Activated CD8-positive, alpha-beta memory T cell treated with anti-CD3 and anti-CD28 coated beads, Interleukin-2, amount 10 ng/mL, durations not matched to agents 7 days and 5 days (primary cell): ENCODE measurements at places on chromosomes 5 and 9. TPM values are rescaled to one million over a fixed set of nuclear protein-coding genes. Genes with fewer than 3 reads are reported as not detected.
A peak's percentile ranks its signal among the peaks of the same experiment; 100 is the strongest.

DNA sequence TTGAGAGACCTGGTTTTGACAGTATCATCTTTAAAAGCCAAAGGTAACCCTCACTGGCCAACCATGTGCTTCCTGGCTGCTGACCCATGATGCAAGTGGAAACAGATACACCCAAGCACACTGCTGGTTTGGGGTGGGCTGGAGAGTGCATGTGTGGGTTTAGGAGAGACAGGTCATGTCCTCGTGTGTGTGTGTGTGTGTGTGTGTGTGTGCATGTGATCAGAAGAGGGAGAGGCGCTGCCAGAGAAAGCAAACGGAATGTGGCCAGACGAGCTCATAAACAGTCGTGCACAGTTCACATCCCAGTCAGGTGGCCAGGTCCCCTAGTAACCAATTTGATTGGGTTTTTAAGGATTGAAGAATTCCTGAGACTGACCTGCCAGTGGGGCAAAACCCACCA lies 112.8 kb upstream of the ICE1 start:
- DNase-seq = no peak

DNA sequence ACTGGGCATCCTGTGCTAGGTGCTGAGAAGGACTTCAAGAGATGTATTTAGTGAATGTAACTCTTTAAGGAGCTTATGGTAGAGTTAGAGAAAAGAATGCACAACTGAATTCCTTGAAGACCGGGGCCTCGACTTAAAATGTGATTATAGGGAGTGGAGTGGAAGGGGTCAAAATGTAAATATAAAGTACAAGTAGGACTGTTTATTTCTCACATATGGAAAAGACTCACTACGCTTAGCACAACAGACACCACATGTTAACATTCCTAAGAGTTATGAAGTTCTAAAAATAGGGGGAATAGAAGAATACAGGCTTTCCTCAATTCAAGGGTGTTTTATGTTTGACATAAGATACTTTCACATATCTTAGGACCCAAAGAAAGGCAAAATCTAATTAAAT lies 117.8 kb upstream of the OSMR start:
- no peak for DNase-seq

DNA sequence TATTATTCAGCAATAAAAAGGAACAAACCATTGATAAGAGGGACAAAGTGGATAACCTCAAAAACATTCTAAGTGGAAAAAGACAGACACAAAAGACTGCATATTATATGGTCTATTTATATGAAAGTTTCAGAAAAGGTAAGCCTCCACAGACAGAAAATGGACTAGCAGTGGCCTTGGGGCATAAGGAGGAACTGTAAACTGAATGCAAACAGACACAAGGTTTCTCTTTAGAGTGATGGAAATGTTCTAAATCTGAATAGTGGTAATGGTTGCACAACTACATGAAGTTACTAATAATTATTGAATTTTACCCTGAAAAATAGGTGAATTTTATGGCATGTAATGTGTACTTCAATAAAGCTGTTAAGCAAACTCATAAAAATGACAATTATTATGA lies 286.3 kb upstream of the PAPPA start:
- DNase-seq = no peak

- no peak for DNase-seq
These were observed 42.3 kb downstream of the LHFPL2 start for GRCh38 chr5:78606241-78606640.

DNA sequence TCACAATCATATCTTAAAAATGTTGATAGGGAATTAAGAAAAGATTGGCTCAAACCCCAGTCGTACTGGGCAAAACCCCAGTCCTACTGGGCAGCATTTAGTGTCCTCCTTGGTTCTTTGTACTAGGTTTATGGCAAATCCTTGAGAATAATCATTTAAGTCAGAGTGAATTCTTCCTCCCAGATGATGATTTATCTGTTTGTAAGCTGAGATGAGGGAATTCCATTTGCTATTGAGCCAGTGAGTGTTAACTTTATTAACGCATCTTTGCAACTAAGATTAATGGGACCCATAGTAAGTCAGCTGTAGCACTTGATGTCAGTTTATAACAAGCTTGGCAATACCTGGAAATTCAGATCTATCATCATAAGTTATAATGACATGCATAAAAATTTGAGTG lies 821.8 kb upstream of the DMAC1 start:
- no peak for DNase-seq

- no peak for DNase-seq
These were observed 178.3 kb downstream of the DEPDC1B start for GRCh38 chr5:60521376-60522291.

- peak; percentile 78 for DNase-seq
These were observed 30.4 kb downstream of the CAMK4 start for GRCh38 chr5:111254613-111255012.

GRCh38 chr5:32854473-32854872 lies 143.4 kb downstream of the NPR3 start:
- no peak for DNase-seq

- DNase-seq = no peak
These were observed 52.7 kb downstream of the WNK2 start for GRCh38 chr9:93236541-93237206.

DNA sequence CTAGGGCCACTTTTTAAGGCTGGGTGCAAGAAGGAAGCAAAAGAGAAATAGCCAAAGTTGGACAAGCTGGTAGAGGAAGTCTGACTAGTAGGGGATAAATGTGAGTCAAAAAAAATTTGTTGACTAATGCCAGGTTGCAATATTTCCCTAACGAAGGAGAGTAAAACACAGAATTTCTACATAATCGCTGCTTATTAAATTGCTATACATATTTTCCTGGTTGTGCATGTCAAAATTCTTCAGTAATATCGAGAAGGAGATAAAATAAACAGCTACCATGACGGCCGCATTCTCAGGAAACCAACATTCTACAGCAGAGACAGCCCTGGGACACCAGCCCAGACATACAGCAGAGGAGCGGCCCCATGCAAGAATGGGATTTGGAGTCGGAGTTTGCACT lies 148.3 kb downstream of the ESM1 start:
- no peak for DNase-seq

DNA sequence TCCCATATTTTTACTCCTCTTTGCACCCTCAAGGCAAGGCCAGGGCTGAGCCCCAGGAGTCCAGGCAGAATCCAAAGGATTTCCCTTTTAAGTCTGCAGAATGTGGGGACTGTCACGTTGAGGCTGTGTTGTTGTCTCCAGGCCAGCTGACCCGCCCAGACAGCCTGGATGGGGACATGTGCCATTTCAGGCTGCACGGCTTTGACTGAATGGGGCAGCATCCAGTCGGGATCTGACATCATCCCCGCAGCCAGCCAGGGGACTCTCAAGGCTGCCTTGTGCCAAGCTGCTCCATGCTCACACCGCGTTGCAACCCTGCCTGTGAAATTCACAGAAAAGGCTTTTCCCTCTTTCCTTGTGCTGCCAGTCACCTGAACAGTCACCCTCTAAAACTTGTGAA lies 2.2 kb upstream of the ZNF366 start:
- no peak for DNase-seq

DNA sequence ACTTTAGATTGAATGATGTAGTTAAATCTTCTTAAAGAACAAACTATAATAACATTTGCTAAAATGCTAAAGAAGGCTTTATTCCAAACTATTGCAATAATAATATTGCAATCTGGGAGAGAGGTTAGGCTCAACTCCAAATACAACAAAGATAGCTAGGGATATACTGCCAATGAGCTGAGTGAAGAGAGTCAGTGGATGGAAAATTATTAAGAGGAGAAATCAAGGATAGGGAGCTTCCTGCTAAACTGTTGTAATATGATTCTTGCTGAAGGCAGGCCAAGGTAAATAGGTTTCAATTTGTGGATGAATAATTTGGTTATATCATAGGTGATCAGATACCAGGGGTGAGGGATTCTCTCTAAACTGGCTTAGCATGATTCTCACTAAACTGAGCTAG lies 1651.5 kb downstream of the EFNA5 start:
- no peak for DNase-seq

- DNase-seq = no peak
These were observed 26.7 kb downstream of the LHX3 start for GRCh38 chr9:136178061-136178772.

GRCh38 chr5:38845526-38846378 lies at the start of gene OSMR:
Gene OSMR (plus strand): TSS chr5:38846012. CDS start chr5:38869045, 23,033 bp downstream.
- no peak for DNase-seq

DNA sequence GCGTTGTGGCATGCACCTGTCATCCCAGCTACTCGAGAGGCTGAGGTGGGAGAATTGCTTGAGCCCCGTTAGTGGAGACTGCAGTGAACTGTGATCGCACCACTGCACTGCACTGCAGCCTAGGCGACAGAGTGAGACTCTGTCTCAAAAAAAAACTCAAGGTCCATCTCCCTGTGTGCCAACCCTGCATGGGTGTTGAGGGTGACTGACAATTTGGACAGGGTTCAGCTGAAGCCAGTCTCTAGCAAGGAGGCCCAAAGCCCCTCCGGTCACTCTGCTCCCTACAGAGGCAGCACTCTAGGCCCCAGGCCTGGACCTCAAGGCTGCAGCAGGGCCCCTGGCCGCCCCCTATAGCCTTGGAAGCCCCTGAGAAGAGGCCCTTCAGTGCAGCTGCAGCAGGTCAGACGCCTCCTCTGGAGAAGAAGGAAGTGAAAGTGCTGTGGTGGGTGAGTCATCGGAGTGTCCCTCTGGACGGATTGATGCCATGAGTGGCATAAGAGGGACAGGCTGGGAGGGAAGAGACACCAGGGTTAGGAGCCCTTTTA lies 39.2 kb upstream of the NEK6 start:
- DNase-seq = peak; percentile 76

DNA sequence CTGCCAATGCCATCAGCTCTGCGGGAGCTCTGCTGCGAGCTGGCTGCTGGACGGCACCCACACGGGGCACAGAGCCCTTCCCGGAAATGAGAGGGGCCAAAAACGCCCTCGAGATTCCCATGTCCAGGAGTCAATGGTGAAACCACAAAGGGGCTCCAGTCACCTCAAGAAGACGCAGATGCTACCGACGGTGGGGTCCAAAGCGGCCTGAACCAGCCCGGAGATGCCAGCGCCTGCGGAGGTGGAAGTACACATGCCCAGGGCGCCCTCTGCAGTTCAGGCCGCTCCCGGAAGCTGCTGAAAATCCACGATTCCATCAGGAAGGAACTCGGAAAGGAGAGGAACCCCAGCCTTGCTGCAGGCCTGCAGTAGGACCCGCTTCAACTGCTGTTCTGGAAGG lies 82.4 kb upstream of the SELENOP start:
- DNase-seq = no peak

- peak; percentile 57 for DNase-seq
These were observed 54.6 kb downstream of the FYB1 start for GRCh38 chr5:39164529-39165402.

GRCh38 chr9:101414839-101415238 lies 16.2 kb downstream of the ZNF189 start:
- DNase-seq = no peak

DNA sequence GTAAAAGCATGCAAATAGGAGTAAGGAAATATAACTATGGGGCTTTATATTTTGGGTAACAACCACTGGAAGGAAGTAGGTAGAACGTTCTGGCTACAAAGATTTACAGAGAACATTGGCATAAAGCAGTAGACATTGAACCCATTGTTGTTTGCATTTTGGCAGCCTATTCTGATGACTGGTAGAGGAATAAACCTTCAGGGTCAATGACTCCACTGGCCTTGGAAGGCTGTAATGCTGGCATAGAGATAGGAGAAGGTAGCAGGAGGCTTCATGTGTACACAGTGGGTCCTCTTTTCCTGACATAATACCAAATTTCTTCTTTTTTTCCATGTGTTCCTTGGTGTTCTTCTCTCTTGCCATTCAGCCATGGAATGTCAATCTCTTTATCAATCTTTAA lies 462.8 kb upstream of the ZNF462 start:
- DNase-seq = no peak

GRCh38 chr9:95411054-95411892 lies 93.8 kb upstream of the FANCC start:
- DNase-seq = no peak

DNA sequence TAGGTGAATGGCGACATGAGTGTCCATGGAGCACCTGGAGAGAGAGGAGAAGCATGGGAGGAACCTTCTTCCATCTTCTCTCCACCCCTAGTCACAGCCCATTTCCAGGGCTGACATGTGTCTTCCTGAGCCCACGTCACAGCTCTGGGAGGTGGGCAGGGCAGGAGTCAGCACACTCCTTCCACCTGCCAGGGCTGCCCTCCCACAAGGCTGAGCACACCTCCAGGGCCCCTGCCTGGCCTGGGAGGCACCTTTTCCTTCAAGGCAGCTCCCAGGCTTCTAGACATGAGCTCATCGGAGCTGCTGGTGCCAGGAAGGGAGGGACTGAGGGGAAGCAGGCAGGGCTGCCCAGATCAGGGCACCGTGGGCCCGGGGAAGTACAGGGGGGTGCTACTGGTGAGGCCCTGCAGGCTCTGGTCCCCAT lies 13.6 kb upstream of the SYNPO start:
- DNase-seq = no peak

GRCh38 chr5:163874431-163874830 lies 369.0 kb downstream of the MAT2B start:
- DNase-seq = no peak

GRCh38 chr5:97072696-97073095 lies 69.7 kb downstream of the LIX1 start:
- DNase-seq = no peak

DNA sequence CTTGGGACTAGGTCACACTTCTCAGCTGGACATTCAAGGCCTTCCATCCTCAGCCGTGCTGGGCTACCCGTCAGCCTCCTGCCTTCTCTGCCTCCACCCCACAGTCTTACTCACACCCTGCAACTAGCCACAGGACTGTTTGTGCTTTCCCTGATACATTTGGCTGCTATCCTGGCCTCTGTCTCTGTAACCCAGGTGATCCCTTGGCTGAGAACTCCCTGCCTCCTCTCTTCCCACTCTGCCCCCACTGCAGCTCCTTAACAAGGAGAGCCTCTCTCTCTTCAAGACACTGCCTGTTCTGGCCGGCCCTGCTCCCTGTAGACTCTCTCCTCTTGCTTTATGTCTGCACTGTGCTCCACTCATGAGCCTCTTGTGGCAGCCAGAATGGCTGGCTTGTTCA lies 120.6 kb downstream of the MSX2 start:
- DNase-seq = no peak

The FCN2 gene
- not detected for total RNA-seq

The AMBP gene
- not detected for total RNA-seq

The PITX1 gene
- 0.14 TPM for total RNA-seq

The ST8SIA4 gene
- total RNA-seq = 59.3 TPM

The SLCO6A1 gene
- total RNA-seq = not detected

The SHISAL2B gene
- total RNA-seq = not detected

The TXNDC8 gene
- total RNA-seq = not detected

The RGS3 gene
- total RNA-seq = 57.1 TPM

The ADAMTS6 gene
- total RNA-seq = 4.0 TPM

The CCNO gene
- total RNA-seq = 0.26 TPM

The PCDHB12 gene
- total RNA-seq = not detected

The DNAJC25 gene
- total RNA-seq = 3.6 TPM

The STING1 gene
- total RNA-seq = 103 TPM

The TMEM215 gene
- not detected for total RNA-seq

The PLPP6 gene
- total RNA-seq = 9.3 TPM

The AQP3 gene
- total RNA-seq = 10.4 TPM
